ENCODE measurements at places on chromosomes 4 and X.

DNA sequence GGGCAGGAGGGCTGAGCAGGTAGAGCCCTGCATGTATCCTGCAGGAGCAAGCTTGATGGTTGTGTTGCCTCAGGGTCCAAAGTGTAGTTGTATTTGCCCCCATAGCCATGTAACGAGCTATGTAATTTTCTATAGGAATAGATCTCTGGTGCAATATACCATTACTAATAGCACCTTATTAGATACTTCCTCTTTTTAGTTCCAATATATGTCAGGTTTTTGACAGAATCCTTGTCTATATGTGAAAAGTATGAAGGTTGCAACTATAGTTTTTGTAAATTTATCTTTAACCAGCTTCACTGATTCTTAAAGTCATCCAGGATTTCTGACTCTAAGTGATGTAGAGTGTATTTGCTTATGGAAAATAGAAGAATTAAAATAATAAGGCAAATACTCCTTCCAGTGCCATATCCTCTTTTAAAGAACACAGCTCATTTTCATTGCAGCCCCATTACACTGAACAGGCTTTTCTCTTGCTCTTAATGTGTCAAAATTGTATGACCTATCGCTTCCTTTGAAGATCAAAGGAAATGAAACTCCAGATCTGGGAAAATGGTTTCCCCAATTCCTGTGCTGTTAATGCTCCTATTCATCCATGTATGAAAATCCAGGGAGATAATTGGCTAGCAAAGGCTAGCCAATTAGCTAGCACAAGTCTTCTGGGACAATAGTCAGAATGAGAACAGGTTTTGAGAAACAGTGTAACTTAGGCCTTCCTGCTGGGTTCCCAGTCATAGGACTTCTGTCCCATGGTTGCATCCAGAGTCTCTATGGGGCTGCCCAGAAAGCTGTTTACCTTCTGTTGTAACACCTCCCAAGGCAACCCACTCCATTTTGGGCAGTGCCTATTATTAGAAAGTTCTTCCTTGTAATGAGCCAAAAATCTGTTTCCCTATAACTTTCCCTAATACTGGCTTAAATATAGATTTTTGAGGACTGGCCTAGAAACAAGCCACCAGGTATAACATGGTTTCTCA lies 90.6 kb downstream of the TSPAN7 start:
- DNase-seq, result no peak

DNA sequence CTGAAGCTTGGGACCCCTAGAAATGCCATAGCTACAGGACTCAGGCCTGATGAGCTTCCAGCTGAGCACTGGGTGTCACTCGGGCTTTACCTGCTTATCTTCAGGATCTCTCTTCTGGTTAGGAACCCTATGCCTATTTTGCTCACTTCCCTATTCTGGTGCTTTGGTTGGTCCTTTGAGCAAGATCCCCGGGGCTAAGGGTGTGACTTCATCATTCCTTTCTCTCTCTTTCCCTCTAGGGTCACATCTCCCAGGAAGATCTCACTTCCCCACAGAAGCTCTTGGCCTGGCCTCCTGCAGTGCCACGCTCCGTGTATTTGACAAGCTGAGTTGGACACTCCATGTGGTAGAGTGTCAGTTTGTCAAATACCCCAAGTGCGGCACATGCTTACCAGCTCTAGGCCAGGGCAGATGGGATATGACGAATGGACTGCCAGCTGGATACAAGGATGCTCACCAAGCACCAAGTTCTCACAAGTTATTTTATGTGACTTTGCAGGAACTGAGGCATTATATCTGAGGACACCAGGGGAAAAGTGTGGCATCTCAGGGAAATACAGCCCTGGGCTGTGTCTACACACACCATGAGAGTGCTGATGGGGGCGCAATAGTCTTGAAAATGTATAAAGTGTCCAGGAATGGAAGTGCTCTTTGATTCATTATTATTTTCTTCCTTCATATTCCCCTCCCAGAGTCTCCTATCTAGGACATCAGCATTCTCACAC lies 21.1 kb downstream of the VSIG4 start:
- no peak for DNase-seq

DNA sequence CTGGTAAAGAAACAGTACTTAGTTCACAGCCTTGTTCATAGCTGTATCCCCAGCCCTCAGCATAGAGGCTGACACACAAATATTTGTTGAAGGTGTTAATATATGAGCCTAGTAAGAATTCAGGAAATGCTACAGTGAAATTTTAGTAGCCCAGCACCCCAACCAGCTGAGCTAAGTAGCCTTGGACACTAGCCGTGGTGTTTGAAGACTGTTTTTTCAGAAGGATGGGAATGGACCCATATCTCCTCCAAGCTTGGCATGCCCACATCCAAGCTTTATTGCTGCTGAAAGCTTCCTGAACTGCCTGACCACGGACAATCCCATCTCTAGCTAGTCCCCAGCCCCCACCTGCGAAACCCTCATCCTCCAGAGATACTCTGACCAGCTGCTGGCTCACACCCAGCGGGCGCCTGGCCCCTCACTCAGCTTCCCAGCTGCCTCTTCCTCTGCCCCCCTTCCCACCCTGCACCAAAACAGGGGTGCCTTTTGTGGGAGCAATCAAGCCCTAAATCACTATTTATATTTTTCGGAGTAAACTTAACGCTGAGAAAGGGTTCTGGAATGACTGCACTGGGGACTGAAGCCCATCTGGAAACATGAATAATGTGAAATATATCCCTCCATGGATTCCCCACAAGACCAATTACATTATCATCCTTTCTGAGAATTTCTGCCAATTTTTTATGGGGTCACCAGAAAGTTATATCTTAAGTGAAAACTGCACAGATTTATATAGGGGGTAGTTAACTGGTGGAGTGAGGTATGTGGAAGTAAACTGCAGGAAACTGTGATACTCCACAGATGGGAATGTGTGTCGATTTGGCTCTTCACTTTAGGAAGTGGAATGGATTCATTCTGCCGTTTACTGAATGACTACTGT lies 41.1 kb upstream of the CBR4 start:
- no peak for DNase-seq

- no peak for DNase-seq
Observed at GRCh38 chr4:142585411-142585810, 260.7 kb downstream of the INPP4B start.

DNA sequence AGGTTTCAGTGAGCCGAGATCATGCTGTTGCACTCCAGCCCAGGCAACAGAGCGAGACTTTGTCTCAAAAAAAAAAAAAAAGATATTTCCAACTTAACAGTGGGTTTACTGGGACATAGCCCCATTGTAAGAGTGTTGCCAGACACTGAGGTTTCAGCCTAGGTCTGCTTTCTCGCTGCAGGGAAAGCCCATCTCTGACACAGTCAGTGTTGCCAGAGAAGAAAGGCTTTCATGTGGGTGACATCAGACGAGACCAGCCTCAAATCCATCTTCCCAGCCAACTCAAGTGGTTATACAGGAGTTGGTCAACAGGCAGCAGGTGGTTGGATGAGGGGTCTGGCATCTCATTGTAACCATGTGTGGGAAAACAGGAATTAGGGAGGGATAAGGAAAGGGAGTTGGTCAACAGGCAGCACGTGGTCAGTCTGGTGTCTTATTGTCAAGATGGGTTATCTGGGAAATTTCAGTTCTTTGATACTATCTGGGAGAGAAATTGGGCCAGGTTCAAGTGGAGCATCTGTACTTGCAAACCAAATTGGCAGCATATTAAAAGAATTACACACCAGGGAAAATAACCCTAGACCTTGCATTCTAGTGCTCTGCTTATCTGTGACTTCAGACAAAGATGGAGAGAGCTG lies 41.1 kb downstream of the NELFA start:
- no peak for DNase-seq

DNA sequence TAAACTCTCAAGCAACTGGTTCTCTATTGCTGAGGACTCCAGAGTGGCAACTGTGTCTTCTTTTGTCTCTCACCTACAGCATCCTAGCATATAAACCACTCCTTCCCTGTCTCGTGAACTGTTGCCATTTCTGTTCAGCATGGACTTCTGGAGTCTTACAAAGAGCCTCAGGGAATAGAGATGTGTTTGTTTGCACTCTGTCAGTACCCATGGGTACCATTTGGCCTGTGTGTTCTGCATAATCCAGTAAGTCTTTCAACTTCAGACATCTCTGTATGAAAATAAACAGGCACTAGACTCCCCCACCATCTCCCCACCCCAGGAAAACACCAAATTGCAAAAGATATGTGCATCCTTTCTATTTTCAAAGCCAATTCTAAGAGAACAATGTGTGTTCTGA lies 1351.6 kb upstream of the PABPC4L start:
- no peak for DNase-seq

GRCh38 chrX:13126775-13127174 lies 82.4 kb upstream of the FAM9C start:
- no peak for DNase-seq

- no peak for DNase-seq
Observed at GRCh38 chr4:19752599-19752998, 499.1 kb upstream of the SLIT2 start.

- no peak for DNase-seq
Observed at GRCh38 chrX:42128020-42128419, 204.7 kb upstream of the CASK start.

DNA sequence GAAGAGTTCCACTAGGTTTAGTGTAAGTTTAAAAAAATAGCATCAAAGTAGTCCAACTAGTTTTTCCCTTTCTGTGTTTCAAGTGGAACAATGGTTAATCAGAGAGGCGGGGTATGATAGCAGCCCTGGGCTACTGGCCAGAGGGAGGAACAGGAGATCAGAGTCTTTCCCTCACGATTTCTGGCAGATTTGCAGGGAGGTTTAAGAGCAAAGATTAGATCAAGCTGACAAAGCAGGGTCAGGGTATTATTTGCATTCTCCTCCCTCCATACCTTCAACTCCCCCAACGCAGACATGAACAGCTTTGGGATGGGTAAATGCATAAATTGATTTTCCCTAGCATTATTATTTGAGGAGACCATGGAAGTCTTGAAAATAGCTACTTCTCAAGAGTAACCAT lies 277.6 kb upstream of the DIAPH2 start:
- DNase-seq, result peak; percentile 10

DNA sequence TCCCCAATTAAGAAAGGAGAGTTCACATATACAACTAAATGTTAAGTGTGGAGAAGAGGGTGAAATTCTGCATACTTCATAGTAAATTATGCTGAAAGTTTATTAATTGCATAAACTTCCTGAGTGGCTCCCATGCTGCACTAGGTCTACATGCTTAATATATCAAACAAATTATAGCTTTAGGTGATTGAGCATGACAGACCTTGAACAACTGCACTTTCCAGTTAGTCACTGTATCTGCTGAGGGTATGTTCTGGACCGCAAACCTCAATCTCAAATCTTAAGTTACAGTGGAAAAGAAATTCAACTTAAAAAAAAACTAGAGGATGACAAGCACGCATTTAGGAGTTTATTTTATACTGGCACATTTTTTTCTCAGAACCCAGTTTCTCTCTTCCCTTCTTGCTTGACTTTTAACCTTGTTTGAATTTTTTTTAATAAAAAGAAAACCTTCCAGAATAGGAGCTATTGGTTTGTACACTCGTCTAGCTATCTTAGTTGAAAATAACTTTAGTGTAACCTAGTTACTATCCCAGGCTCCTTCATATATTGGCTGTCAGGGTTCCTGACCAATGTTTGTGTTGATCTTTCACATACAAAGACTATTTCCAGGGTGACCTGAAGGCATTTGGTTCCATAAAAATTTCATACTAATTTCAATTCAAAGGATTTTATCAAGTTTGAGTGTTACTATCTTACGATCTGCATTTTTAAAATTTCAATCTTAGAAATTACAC lies 10.2 kb upstream of the FAM120C start:
- DNase-seq, result no peak

DNA sequence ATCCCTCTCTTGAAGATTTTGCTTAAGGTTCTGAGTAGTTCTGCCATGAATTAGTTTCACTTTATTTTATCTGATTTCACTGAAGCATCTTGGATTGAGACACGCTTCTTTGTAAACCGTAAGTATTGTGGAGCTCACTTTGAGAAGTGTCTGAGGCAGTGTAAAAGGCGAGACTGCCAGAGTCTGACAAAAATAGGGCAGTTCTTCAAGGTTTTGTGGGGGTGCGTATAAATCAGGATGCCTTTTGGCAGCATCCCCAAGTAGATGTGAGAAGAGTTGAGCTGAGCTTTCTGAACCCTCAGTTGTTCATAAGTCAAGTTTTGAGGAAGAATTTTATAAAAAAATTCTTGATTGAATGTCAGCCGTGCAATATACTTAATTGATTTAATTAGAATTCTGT lies 76.3 kb downstream of the RBPJ start:
- DNase-seq, result no peak

GRCh38 chrX:150459196-150459595 lies 96.1 kb downstream of the MAMLD1 start:
- DNase-seq, result no peak

GRCh38 chr4:21467551-21467950 lies 481.0 kb downstream of the KCNIP4 start:
- no peak for DNase-seq

- no peak for DNase-seq
Observed at GRCh38 chr4:37477126-37477525, 209.1 kb downstream of the RELL1 start.

DNA sequence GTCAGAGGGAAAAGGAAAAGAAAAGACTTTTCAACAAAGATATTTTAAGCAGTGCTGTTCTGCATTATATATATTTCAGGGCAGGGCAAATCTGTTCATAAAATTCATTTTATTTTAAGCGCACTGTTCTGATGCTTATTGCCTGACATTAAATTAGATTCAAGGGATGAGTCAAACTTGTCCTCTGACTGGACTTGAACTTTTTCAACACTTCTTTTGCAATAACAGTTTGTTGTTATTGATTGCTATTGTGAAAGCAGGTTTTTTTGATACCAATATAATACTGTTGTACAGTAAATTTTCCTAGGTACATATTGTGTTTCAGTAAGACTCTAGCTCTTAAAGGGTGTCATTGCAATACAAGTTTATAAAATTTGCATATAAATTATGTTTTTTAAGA lies 481.3 kb downstream of the NAF1 start:
- no peak for DNase-seq

DNA sequence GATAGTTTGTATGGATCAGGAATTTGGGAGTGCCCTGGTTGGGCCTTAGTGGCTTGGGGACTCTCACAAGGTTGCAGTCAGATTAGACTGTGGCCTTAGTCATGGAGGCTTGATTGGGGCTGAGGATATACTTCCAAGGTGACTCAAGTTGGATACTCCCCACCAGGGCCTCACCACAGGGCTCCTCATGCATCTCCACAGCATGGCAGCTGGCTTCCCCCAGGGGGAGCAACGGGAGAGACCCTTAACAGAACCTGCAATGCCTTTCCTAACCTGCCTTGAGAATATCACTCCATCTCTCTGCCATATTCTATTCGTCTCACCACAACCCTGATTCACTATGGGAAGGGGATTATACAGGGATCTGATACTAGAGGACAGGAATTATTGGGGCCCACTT lies 161.9 kb downstream of the RELL1 start:
- no peak for DNase-seq

GRCh38 chrX:2694914-2695267 lies 3.8 kb downstream of the CD99 start:
- DNase-seq, result no peak
